Psoas muscle (tissue), 8 donors: ENCODE measurements at places on chromosomes 1 and 21. TPM values are rescaled to one million over a fixed set of nuclear protein-coding genes. Genes with fewer than 3 reads are reported as not detected.

The MINDY1 gene
- 18.0 TPM for total RNA-seq

The RHCE gene
- total RNA-seq, result 1.1 TPM

The OR2G6 gene
- not detected for total RNA-seq

GRCh38 chr1:40756523-40756922, 27.1 kb upstream of the KCNQ4 start:
- no peak for DNase-seq

DNA sequence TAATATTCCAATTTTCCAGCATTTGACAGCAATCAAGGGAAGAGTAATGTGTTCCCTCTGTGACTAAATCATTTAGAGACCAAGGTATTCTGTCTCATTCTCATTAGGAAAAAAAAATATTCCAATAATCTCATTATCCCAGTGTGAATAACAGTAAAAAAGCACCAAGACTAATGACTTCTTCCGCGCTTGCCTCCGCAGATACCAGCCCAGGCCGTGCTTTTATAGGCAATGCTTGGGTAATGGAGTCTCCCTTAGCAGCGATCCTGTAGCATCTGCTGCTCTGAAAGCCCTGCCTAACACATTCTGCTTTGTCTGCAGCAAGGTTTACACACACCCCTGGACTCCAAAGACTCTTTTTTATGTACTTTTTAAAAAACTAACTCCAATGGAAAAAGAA, 470.0 kb upstream of the CAMK1G start:
- no peak for DNase-seq

- DNase-seq, result no peak
These were observed 17.7 kb downstream of the TNR start for GRCh38 chr1:175725684-175726083.

GRCh38 chr1:173017792-173018191, 32.9 kb downstream of the TNFSF18 start:
- no peak for DNase-seq
